Activated CD4-positive, alpha-beta T cell treated with anti-CD3 and anti-CD28 coated beads, Interleukin-2, Interleukin-4, amounts not matched to agents 100 ng/mL and 50 ng/mL, durations not matched to agents 16 hours and 8 hours (primary cell): ENCODE measurements at places on chromosomes 1 and 21.
A peak's percentile ranks its signal among the peaks of the same experiment; 100 is the strongest.

DNA sequence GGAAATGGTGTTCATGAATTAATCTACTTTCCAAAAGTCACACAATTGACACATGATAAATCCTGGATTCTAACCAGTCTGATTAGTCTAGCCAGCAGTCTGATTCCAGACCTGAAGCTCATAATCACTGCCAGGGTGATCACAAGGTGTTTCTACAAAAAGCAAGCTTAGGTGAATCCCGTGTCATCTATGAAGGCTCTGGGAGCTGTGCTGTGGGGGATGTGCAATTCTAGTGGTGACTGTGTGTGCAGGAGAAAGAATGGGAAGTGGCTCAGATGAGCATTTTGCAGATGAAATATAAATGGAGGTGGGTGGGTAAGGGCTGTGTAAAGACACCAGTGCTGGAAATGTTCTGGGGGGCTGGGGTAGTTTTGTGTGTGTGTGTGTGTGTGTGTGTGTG, 1.8 kb upstream of the NPPB start:
- no peak for DNase-seq

- peak; percentile 48 for DNase-seq
Observed at GRCh38 chr1:66371233-66372005, 162.5 kb upstream of the SGIP1 start.

DNA sequence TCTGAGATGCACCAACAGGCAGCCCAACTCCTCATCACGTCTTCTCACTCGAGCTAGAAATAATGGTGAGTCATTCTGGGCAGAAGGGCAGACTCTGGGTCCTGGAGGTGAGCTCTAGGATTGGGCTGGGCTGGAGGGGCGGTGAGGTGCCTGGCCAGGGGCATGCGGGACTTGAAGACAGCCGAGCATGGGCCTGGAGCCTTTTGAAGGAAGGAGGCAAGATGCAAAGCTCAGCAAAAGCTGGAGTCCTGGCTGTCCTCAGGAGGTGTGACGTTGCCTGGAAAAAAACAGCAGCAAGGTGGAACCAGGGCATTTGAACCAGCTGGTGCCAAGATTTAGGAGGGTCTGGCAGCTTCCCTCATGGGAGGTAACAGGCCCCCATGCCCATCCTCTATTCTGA, 712 bp downstream of the KCNA2 start:
- no peak for DNase-seq

DNA sequence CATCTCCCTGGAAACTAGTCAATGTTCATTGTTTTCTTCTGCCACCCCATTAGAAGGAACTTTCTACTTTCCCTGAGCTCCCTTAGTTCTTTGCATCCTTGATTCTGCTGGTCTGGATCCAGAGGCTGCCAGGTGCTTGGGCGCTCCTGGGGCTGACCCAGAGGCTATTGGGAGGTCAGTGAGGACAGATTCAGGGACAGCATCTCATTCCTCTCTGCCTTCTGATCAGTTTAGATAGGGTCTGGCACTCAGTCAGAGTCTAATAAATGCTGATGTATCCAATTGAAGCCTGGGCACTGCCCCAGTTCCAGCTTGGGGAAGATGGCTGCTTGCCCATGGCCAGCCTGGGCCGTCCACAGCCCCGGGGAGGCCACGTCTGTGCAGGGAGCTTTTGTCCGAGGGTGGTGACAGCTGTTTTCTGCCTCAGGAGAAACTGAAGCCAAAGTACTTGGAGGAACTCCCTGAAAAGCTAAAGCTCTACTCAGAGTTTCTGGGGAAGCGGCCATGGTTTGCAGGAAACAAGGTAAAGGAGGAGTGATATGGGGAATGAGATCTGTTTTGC, 2.3 kb downstream of the GSTM1 start:
- DNase-seq: no peak

- no peak for DNase-seq
Observed at GRCh38 chr1:94596260-94596659, 54.7 kb upstream of the F3 start.

DNA sequence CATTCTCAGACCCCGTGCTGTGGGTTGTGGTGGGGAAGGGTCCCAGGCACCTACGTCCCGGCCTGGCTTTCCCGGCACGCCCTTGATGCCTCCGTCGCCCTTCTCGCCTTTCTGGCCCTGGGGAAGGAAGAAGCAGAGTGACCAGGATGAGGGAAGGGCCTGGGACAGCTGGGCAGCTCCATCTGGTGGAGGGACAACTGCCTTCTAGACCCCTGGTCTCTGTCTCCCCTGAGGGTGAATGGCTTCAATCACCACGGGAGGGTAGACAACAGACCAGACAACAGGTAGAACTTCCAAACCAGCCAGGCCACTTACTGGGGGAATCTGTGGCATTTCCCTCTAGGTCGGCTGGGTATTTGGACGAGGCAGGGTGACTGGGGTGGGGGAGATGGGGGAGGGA, 11.9 kb downstream of the COL16A1 start:
- DNase-seq: no peak

DNA sequence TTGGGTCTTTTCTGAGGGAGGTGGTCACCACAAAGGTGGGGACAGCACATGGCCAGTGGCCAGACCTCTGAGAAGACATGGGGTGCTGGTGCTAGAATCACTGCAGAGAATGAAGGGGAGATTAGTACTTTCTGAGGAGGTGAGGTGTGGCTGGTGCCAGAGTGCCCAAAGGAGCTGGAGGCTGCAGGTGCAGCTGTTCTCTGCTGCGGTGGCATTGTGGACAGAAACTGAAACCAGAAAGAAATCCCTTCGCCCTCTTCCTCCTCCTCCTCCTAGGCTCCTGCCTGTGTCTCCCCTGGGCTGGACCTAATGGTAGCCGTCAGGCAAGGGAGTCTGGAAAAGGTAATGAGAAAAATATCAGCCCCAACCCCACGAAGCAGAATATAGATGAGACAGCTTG, 261.7 kb downstream of the TM2D1 start:
- no peak for DNase-seq

GRCh38 chr1:26723013-26723991, 27.5 kb downstream of the ARID1A start:
- no peak for DNase-seq

- DNase-seq: no peak
Observed at GRCh38 chr1:113980110-113980509, 836 bp downstream of the OLFML3 start.

DNA sequence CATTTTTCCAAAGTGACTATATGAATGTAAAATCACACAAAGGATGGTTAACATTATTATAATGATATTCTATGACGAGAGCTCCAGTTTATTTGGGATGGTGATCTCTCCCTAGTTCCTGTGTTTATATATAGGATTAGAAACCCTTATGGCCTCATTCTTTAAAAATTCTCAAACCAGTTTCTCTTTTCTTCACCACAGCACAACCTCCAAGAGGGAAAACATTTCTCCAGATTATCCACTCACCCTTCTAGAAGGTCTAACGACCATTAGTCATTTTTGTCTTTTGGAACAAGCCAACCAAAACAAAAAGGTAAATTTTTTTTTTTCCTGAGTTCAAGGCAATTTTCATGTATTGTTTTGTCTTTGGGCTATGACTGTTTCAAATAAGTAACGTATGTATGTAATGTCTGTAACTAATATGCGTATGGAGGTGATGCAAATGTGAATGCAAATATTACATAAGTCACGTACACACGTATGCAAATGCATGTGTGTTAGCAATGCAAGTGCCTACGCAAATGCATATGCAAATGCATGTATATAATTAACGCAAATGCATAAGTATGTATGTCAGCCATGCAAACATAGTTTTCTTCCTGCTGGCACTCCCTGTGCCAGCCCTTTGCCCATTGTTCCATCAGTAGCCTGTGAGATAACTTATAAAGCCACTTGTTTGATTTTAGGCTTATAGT, 72.5 kb upstream of the MORC3 start:
- no peak for DNase-seq

GRCh38 chr1:16342331-16343062, 9.8 kb downstream of the FBXO42 start:
- DNase-seq: no peak

DNA sequence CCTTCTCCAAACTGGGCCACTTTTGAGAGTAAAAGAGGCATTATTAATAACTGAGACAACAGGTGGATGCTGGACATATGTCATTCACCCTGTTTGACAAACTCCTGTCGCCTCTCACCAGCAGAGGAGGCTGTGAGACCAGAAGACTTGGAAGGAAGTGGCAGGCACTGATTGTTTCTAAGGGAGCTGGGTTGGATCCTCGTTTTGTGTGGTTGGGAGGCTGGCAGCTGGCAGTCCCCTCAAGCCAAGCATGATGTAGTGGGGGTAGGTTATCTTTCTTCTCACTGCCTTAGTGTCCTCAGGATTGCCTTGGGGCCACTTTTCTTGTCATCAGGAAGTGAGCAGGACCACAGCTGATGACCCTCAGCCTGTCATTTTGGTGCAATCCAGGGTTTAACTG, 86.5 kb upstream of the KCNJ15 start:
- no peak for DNase-seq

GRCh38 chr1:70041317-70042045, 163.9 kb downstream of the LRRC40 start:
- DNase-seq: no peak

- no peak for DNase-seq
Observed at GRCh38 chr1:68113966-68114365, 63.5 kb upstream of the DIRAS3 start.

DNA sequence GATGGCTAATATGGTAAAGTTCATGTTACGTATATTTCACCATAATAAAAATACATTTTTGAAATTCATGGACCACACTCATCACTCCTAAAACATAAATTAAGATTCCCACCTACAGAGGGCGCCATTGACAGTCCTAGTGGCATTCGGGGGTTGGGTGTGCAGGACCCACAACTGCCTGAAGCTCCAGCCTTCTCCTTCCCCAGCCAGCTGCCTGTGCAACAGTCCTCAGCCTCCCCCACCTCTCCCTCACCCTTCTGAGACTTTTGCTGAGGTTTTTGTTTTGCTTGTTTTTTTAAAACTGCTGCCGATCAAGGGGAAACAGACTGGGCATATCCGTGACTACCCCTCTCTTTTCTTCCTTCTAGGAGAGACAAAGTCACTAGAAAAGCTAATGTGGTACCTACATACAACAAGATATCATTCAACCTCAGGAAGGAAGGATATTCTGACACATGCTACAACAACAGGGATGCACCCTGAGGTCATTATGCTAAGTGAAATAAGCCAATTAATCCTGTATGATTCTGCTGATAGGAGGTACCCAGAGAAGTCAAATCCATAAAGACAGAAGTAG, 9.2 kb upstream of the EVA1C start:
- DNase-seq: peak; percentile 75

DNA sequence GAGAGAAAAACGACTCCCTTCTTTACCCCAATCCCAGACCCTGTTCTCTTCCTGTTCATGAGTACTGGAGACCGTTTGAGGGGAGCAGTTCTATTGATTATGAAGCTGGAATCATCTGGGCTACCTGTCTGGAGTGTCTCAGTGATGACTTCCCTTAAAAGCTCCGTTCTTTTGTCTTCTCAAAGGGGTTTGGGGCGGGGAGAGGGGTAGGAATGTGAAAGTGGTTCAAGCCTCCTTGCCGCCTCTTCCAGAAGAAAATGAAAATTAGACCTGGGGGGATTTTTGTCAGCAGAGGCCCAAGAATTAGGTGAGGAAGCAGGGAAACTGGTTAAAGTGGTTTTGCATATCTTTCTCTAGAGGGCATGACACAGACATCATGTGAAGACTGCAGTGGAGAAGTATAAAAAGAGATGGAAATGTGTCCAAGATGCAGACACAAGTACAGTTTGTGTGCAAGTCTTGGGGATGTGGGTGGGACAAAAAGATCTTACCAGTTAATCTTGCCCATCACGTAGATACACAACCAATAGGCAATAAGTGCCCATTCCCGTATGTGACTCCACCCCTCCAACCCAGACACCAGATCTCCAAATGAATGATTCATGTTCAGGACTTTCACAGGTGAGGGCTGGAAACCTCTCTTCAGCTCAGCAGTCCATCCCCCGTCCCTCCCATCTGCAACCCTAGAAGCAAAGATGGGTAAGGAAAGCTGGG, 470 bp upstream of the MTMR11 start:
- DNase-seq: no peak

- DNase-seq: no peak
Observed at GRCh38 chr1:232873931-232874330, 68.7 kb downstream of the MAP10 start.

DNA sequence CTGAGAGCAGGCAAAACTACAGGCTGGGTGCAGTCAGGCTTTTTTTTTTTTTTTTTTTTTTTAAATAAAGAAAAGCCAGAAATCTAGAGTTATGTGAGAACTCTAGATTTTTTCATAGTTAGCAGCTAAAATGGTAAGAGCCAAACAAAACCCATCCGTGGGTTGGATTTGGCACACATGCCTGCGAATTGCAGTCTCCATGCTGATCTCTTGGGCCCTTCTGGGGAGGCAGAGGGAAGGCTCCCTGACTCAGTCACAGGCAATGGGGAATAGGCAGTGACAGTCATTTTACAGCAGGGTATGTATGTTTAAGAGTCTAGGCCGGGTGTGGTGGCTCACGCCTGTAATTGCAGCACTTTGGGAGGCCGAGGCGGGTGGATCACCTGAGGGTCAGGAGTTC, 2.6 kb downstream of the TXLNA start:
- no peak for DNase-seq

DNA sequence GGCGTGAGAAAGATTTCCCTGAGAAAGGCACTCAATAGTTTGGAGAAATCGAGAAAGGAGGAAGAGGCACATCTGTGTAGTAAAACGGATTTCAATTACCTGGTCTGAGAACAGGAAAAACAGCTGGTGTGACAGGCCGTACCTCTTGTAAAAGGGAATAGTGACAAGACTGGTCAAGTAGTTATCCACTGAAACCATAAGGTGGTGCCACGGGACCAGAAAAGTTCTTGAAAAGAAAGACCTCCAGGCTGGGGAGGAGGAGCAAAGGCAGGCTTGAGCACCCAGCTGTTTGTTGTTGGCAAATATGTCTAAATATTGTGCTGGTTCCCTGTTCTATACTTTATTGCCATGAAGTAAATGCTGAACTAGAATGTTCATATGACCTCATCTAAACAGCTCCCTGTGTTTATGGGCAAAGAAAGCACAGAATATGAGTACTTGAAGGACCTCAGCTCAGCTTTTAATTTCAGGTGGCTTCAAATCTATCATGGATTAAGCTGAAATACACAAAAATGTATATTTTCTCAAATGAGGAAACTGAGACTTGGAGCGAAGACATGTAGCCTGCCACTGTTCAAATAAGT, 4.0 kb downstream of the HAO2 start:
- DNase-seq: no peak

DNA sequence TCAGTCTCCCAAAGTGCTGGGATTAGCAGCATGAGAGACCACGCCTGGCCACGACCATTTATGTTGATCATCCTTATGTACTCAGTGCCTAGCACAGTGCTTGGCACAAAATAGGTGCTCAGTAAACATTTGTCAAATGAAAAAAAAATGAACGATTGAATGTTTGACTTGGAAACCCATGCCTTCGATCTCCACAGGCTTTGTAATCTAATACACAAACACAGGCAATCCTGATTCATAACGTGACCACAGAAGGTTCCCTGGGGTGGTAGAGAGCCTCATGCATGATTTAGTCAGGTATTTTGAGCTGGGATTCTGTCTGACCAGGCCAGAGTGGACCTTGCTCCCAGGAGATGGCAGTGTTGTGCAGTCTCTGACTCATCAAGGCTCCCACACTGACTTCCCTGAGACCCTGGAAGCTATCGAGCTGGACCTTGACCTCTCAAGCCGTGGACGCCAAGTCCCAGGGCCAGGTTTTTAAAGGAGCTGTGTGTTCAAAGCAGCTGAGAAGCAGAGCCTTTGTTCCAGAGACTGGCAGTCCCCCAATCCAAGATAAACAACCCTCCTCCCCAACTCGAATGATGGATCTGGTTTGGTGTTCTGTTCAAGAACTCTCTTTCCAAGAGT, 81.1 kb downstream of the PGM1 start:
- DNase-seq: peak; percentile 16

- no peak for DNase-seq
Observed at GRCh38 chr21:14995695-14996490, 68.9 kb downstream of the NRIP1 start.
